ENCODE measurements at places on chromosomes 3 and 15.

DNA sequence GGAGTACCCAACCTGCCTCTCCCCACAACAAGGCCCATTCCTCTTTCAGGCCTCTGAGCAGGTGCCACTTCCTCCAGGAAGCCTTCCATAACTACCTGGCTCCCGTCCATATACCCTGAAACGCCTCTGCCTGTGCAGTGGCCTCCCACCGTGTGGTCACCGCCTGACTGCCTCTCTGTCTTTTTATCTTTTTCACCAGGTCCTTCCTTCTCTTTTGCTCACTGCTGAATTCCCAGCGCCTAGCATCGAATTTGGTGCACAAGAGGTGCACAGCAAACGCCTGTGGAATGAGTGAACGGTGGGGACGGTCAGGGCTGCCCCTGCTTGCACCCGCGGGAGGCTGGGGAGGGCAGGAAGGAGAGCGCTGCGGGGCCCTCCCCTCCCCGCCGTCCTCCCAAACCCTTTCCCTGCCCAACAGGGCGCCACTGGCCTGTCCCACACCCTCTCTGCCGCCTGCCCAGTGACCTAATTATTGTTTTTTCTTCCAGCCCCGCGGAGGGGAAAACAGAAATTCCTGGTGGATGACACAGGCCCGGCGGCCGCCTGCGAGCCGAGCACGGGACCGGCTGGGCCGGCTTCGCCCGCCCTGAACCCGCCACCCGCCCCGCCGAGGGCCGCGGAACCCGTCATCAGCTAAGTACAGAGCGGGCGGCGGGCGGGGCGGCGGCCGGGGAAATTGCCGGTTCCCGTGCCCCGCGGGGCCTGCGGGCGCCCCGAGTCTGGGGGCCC is 140.1 kb downstream of the SMAD6 start:
- no peak for DNase-seq

GRCh38 chr15:39165020-39165706 is 415.7 kb upstream of the THBS1 start:
- DNase-seq: no peak

DNA sequence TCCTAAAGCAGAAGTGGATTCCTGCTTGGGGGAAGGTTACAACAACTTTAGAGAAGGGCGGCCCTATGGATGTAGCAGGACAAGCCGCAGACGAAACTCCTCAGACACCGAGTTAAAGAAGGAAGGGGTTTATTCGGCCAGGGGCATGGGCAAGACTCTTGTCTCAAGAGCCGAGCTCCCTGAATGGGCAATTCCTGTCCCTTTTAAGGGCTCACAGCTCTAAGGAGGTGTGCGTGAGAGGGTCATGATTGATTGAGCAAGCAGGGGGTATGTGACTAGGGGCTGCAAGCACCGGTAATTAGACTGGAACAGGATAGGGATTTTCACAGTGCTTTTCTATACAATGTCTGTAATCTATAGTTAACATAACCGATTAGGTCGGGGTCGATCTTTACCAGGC is 879 bp upstream of the PDHB start:
- no peak for DNase-seq

GRCh38 chr15:43517354-43518196 is at the start of gene MAP1A:
TSS of gene MAP1A (plus strand) at chr15:43517608. CDS start at chr15:43521474, 3,866 bp downstream.
- no peak for DNase-seq

DNA sequence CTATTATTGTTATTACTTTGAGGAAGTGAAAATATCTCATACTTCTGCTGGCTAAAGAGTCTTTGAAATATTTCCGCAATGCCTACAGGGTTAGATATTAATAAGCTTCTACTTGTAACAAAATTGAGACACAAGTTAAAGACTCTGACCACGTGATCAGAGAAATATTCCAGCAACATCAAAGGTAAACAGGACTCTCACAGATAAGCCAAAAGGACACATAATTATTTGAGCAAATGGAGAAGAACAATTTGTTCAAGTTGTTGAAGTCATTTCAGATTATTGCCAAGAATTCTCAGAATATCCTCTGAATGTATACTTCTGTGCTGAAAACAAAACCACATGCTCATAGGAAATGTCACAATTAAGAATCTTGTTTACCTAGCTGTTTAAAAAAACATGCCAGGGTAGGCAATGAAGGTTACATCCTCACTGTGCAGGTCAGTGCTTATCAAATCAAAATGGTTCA is 225.8 kb upstream of the ALCAM start:
- no peak for DNase-seq

DNA sequence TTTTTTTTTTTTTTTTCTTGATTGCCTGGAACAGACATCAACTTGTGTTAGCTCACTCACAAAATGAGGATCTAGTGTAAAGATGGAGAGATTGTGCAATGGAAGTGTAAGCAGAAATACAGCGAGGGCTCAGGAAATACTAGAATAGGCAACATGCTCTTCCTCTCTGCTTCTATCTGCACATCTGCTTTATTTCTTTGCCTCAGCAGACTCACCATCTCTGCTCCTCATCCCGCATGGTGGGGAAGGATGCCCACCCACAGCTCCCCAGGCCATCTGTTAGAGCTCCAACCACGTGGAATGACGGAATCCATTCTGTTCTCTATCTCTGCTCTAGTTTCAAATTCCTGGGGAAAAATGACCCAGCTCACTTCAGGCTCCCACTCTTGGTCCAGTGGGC is 128.0 kb upstream of the ADAMTS9 start:
- DNase-seq: no peak

- no peak for DNase-seq
Observed at GRCh38 chr3:51710631-51711351, 3.9 kb downstream of the GRM2 start.

GRCh38 chr3:46717447-46718231 is at the start of gene PRSS50:
TSS of gene PRSS50 (minus strand) at chr3:46717869. CDS start at chr3:46717824, 45 bp downstream.
- DNase-seq: no peak

GRCh38 chr15:91891101-91891500 is 37.6 kb downstream of the SLCO3A1 start:
- DNase-seq: no peak

DNA sequence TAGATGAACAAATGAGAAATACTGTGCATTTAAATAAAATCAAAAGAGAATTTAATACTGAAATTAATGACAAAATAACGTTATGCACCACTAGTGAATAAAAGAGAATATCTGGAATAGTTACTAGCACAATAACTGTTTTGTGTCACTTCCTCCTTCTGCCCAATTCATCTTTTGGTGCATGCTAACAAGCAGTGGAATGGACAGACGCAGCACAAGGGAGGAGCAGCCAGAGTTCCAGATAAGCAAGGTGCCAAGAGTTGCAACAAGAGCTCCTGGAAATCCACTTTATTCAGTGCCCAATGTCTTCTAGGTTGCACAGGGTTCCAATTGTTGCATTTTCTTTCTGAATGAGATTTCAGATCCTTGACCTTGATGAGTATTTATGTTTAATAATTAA is 66.5 kb upstream of the PLXND1 start:
- DNase-seq: no peak

DNA sequence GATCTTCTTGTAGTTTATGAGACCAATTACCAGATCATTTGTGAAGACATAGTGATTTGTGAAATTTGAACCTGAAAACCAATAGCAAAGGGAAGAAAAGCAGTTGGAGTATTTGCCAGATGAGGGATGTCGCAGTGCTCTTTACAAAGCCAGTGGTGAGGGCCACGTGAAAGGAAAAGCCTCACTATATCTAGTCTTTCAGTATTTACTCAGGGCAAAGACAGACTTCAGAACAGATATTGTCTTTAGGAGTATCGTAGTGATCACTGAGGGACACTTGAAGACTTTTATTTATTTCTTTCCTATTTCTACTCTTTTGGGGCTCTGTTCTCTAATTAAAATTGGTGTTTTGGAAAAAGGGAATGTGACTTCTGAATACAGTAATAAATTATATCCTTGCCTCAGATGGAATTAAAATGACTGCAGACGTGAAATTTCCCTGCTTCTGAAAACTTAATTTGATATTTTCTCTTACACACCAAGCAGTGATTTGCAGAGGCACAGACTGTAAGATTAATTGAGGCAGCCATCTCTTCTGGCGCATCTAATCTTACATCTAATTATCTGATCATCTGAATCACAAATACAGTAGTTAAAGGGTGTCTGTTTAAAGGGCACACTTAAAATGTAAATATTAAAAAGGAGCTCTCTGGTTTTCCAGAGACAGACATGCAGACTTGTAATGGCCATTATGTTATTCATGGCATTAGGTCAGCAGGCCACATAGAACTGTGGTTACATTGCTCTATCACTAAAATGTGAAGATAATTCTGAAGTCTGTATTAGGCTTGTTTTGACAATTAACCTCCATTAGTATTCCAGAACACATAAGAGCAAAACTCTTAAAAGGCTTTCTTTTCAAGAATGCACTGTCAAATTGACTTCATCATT is 193.0 kb upstream of the GOLIM4 start:
- no peak for DNase-seq

DNA sequence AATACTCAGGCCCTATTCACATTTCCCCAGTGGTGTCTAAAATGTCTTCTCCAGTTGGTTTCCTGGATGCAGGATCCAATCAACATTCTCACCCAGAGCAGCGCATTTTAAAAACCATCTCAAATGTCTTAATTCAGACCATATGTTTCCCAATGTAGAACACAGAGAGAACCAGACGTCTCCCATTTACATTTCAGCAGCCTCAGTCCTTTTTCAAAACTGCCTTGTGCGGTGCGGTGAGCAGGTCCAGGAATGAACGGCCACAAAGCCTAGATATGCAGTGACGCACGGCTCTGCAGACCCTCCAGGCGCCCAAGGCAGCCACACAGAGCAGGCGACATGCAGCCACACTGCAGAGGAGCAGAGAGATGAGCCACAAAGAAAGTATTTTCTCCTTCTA is 66.1 kb upstream of the MEX3B start:
- DNase-seq: no peak

- no peak for DNase-seq
Observed at GRCh38 chr3:32186097-32186496, 52.4 kb upstream of the CMTM8 start.

DNA sequence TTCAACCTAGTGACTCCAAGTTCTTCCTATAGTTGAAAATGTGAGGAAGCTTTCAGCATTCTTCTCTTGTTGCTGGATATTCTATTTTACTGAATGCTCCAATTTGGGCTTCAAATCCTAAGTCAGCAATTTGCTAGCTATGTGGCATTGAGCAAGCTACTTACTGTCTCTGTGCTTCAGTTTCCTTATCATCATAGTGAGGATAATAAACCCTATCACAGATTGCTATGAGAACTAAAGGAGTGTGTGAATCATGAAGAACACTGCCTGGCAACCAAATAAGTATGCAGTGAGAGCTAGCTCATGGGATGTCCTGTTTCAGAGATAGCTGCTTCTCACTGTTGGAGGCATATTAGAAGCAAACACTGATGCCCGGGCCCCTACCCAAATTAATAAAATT is 163.8 kb upstream of the CDIN1 start:
- DNase-seq: no peak

DNA sequence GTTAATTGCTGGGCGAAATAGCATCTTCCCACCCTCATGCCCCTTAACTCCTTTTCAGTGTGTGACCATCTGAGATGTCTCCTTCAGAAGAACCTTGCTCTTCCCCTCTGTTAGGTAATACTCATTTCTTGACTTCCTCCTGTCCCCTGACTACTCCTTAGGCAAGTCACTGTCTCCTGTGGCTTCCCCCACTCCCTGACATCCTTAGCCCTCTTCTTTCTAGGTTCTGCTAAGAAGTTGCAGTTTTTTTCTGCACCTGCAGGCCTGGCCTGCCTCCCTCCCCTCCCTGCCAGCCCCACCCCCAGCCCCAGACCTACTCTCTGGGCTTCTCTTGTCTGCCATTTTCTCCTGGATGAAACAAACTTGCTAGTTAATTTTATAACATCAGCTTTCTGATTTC is 15.2 kb upstream of the EID1 start:
- DNase-seq: no peak

DNA sequence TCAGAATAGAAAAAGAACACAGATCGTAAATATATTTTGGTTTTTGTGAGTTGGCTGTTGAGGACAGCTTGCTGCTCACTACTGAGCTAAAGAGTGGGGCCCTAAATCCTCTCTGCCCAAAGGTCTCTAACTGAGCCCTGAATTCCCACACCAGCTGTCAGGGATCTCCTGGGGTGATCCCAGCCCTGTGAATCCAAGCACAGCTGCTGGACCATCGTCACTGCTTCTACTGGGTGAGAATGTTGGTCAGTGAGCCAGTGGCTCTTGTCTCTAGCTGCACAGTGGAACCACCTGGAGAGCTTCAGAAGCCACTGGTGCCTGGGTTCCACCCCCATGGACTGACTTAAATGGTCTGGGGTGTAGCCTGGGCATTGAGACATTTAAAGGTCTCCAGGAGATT is 90.5 kb upstream of the IL12A start:
- DNase-seq: no peak

DNA sequence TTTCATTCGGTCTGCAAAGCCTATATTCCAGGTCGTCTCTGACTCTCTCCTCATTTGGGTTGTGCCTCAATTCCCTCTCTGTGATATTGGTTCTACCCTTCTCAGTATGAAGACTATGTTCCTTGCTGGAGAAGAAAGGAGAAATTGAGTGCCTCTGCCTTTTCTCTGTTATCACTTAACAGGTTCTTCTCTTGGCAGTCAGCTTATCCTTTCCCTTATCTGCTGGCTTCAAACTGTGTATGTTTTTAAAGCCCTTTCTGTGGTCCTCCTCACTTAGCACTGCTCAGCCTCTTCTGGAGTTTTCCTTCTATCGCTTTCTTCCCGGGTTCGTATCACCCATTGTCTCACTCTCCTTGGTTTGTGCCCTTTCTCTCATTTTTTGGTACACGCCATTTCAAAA is 65.3 kb upstream of the FSTL1 start:
- no peak for DNase-seq

- DNase-seq: no peak
Observed at GRCh38 chr15:88243895-88244787, 12.4 kb downstream of the NTRK3 start.

DNA sequence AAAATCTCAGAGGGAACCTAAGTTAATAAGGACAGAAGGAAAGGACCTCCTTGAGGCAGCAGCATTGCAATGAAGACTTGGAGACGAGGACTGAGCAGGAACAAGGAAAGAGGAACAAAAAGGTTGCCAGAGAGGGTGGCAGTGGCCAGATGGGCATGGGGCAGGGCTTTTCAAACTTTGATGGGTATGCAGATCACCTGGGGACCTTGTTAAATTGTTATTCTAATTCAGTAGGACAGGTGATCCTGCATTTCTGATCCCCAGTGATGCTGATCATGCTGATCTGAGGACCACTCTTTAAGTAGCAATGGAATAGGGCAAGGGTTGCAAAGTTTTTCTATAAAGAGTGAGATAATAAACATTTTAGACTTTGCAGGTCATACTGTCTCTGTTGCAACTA is 11.1 kb downstream of the COL6A6 start:
- no peak for DNase-seq

- no peak for DNase-seq
Observed at GRCh38 chr3:126461450-126462070, 14.1 kb downstream of the ZXDC start.

- no peak for DNase-seq
Observed at GRCh38 chr3:172869368-172869771, 118.8 kb downstream of the ECT2 start.

DNA sequence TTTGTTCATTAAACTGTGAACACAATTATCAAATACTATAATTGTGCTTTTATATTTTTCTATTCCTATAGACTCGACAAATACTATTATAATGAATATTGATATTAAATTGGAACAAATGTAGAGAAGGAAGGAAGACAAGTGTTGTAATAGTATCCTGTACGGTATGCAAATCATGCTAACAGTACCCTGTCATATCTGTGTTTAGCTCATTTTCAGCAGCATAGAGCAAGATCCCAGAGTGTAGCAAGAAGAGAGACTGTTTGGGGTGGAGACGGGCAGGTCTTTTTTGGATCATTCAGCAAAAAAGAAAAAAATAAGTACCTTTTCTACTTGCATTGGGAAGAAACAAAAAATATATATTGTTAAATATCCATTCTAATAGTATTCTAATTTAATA is 224.1 kb downstream of the TPRG1 start:
- no peak for DNase-seq
